Stimulated activated CD8-positive, alpha-beta memory T cell treated with anti-CD3 and anti-CD28 coated beads, Interleukin-2, amount 100 ng/mL, for 1 hour (primary cell): ENCODE measurements at places on chromosomes 6 and 20.

DNA sequence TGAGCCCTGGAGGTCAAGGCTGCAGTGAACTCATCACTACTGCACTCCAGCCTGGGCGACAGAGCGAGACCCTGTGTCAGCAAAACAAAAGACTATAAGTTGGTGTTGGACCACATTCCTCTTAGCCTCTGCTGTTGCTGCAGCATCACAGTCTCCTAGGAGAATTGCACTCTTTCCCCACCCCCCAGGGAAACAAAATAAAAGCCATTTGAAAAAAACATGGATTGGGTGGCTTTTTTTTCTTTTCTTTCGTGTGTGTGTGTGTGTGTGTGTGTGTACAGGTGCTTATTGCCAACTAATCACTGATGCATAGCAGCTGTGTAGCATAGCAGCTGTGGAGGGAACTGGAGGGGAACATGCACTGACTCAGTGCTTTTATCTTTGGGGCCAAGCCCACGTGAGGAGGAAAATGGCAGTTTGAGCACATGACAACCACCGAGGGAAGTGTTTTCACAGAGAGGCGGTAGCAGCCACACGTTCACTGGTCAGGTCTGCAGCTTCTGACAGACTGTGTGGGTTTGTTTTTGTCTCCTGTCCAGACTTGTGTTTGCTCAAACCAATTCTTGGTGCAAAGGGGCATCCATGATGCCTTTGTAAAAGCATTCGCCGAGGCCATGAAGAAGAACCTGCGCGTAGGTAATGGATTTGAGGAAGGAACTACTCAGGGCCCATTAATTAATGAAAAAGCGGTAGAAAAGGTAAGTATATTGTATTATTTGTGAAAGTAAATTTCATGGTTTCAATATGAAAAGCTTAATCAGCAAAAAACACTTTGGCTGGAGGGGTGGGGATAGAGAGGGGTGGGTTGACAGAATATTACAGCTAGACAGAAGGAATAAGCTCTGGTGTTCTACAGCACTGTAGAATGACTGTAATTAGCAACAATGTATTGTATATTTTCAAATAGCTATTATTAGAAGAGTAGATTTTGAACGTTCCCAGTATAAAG is 27.7 kb downstream of the ALDH5A1 start:
- no peak for DNase-seq

GRCh38 chr6:2478200-2478599 is 232.8 kb upstream of the GMDS start:
- DNase-seq: no peak

DNA sequence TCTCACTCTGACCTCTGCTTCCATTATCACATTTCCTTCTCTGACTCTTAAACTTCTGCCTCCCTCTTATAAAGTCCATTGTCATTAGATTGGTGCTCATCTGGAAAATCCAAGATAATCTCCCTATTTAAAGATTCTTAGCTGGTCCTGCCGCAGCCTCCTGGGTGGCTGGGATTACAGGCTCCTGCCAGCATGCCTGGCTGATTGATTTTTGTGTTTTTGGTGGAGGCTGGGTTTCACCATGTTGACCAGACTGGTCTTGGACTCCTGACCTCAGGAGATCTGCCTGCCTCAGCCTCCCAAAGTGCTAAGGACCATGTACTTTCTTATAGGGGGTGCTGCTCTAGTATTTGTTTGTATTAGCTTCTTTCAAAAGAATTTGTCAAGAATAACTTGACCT is 5.3 kb upstream of the RPF2 start:
- no peak for DNase-seq

DNA sequence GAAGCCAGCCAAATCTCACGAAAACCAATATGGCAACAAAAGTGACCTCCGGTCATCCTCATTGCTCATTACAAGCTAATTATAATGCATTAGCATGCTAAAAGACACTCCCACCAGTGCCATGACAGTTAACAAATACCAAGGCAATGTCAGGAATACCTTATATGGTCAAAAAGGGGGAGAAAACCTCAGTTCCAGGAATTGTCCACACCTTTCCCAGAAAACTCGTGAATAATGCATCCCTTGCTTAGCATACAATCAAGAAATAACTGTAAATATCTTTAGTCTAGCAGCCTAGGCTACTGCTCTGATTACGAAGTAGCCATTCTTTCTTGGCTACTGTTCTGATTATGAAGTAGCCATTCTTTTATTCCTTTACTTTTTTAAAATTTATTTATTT is 112.5 kb upstream of the FKBP1C start:
- DNase-seq: no peak

DNA sequence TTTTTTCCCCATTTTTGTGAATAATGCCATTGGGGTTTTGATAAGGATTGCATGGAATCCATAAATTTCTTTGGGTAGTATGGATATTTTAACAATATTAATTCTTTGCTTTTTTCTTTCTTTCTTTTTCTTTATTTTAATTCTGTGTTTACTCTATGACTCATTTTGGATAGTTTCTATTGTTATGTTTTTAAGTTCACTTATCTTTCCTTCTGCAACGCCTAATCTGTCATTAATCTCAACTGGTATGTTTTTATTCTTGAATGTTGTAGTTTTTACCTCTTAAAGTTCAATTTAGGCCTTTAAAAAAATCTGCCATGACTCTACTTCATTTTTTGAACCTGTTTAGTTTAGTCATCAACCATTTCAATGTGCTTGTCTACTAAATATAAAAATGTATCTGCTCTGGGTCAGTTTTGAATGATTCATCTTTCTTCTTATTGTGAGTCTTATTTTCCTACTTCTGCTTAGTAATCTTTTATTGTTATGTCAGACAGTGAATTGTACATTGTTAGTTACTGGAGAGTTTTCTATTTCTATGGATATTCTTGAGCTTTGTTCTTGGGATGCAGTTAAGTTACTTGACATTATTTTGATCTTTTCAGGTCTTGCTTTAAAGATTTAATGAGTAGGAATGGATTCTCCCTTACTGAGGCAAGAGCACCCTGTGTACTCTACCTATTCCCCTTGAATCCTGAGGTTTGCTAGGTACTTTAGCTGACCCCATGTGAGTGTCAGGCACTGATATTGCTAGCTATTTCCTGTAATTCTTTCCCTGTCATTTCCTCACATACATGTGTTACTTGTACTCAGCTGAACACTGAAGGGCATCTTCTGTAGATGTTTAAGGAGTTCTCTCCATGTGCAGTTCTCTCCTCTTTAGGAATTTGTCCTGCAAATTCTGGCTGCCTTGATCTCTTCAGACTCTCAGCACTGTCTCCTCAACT is 104.2 kb downstream of the TFAP2B start:
- no peak for DNase-seq

DNA sequence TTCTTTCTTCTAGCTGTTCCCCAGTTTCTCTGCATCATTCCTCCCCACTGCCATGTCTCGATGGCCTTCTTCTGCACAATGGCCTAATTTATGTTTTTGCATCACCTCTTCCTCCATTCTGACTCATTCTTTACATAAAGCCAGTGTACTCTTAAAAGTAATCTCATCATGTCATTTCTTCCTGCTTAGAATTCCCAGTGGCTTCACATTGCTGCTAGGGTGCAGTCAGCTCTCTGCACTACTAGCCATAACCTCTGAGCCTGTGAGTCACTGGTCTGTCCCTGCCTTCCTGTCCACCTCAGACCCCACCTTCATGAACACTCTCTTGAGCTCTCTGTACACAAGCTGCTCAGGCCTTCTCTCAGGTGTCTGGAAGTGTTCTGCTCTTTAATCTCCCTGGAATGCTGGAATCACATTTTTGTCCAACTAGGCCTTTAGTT is 24.1 kb upstream of the TRIM27 start:
- no peak for DNase-seq

DNA sequence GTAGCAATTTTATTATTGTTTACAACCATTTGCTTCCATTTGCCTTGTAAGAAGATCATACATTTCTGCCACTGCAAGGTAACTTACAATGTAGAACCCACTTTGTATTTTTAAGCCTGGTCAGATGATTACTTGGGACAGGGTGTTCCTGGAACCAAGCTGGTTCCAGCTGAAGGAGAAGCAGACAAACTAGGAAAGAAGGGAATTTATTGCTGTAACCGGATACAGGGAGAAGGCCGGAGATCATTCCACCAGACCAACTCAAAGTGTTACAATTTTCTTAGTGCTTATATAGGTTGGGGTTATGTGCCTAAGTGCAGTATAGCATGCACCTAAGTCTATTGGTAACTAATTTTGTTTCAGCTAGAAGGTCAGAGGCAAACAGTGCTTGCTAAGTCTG is 104.4 kb downstream of the MANEA start:
- DNase-seq: no peak

- no peak for DNase-seq
These were observed 82.7 kb upstream of the PRDM1 start for GRCh38 chr6:106003268-106003987.

DNA sequence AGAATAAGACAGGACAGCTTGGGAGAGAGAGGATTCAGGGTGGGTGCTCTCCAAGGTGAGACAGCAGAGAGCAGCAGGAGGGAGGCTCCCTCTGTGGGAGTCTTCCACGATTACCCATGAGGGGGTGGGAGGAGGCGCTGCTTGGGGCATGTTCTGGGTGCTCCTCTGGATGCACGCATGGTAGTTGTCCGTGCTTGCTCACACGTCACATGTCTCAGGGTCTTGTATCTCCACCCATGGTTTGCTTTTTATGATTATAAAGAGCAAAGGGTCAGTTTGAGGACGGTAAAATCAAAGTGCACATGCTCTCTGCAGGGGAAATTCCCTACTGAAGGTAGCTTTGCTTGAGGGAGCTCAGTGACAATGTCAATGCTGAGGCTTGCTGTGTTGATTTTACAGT is 338.4 kb downstream of the THBS2 start:
- no peak for DNase-seq

GRCh38 chr20:19601126-19601810 is 156.8 kb upstream of the RIN2 start:
- DNase-seq: no peak

GRCh38 chr6:10886691-10887502 is at the start of gene SYCP2L:
Gene SYCP2L, plus strand, starts transcription at chr6:10887052. Its CDS starts 75 bp downstream, at chr6:10887127.
- DNase-seq: no peak

GRCh38 chr6:14129575-14129974 is 12.0 kb downstream of the CD83 start:
- DNase-seq: no peak
